ENCODE measurements at places on chromosomes 2 and 18.
A peak's percentile ranks its signal among the peaks of the same experiment; 100 is the strongest.

DNA sequence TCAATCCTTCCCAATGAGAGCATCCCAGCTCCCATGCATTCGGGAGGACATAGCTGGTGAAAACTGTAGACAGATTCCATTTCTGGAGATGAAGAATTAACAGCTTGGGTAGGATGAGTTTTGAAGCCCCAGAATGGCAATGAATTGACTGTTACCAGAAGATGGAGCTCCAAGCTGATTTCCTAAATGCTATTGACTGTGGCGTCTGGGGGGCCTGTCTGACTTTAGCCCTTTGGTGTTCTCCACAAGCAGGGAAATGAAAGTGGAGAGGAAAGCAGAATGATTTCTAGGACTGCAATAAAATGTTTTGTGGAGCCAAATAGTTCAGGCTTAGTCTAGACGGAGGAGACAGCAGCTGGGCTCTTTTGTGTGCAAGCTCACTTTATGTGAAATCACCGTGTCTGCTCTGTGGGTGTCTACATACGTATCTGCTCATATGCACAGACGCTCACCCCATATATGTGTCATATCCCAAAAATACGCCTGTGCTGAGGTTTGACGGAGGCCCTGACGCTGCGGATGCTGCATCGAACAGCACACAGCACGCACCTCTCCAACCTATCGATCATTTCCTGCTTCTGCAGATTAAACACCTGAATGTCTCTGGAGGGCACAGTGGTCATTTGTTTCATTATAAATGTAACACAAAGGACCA lies 166.4 kb upstream of the PXDN start:
- DNase-seq, result no peak

- DNase-seq, result no peak
Observed at GRCh38 chr18:43236921-43237320, 40.4 kb downstream of the SYT4 start.

DNA sequence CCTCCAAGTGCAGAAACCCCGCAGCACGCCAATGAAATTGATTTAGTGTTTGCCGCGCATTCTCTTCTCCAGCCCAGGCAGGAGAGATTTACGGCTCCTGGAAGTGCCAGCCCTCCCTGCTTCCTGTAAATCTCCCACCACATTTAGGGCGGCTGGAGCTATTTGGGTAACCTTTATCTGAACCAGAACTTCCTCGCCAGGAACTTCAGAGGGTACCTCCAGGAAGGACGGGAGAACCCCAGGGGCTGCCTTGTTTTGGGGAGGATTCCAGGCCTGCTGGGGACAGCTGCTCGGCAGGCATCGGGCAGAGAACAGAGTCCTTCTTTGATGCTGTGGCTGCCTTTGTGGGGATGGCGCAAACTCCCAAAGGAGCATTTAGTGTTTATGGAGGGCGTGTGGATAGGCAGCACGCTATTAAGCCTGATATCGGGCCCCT lies 122.0 kb upstream of the MYCN start:
- no peak for DNase-seq

- DNase-seq, result no peak
Observed at GRCh38 chr2:71685941-71686611, 232.7 kb downstream of the DYSF start.

DNA sequence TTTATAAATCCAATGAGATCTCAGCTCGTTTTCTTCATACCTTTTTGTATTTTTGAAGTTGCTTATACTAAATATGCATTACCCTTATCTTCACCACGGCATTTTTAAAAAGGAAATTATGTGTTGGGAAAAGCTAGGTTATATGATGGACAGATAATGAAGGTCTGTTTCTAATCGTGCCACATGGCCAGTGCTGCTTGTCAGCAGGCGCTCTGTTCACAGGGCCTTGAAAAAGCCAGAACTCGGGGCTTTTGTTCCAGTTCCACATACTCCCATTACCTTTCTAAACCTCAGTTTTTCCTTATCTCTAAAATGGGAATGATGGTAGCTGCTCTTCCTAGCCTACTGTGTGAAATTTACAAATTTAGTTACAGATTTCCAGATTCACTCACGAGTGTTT lies 42.0 kb downstream of the EPAS1 start:
- no peak for DNase-seq

DNA sequence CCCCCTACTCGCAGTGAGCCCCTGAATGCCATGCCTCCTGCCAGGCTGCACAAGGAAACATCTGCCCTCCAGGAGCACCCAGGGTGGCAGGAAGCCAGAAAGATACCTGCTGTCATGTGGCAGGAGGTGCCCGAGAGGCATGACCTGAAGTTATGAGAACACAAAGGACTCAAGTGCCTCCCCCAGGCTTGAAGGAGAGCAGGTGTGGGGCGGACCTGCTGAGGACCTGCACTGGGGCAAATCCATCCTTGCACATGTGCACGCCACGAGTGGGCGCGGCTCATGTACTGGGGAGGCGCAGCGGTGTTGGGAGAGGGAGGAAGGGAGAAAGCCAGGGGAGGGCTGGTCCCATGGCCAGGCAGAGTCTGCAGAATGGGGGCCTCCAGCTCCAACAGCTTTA lies 26.9 kb downstream of the SDC1 start:
- no peak for DNase-seq

- no peak for DNase-seq
Observed at GRCh38 chr18:74050807-74051206, 96.8 kb downstream of the FBXO15 start.

DNA sequence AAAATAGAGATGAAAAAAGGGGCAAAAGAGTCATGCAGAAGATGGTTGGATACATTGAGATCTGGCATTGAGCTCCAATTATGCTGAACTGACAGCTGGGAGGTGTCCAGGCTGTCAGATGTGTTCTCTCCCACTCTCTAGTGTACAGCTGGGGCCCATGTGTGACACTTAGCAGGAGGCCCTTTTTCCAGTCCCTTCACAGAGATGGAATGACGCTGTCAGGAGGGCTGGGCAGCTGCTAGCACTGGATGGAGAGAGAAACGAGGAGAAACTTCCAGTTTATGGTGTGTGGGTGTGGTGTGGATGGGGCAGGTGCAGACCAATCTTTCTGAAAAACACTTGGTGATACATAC lies 437.7 kb upstream of the HS6ST1 start:
- no peak for DNase-seq

GRCh38 chr2:152694161-152694661 lies 23.1 kb downstream of the PRPF40A start:
- peak; percentile 24 for DNase-seq

GRCh38 chr18:75203416-75204268 lies 5.3 kb downstream of the PTGR3 start:
- DNase-seq, result peak; percentile 49

GRCh38 chr2:41900101-41900577 lies 147.7 kb upstream of the PKDCC start:
- DNase-seq, result no peak

- no peak for DNase-seq
Observed at GRCh38 chr2:38432820-38433606, 55.9 kb upstream of the ATL2 start.

DNA sequence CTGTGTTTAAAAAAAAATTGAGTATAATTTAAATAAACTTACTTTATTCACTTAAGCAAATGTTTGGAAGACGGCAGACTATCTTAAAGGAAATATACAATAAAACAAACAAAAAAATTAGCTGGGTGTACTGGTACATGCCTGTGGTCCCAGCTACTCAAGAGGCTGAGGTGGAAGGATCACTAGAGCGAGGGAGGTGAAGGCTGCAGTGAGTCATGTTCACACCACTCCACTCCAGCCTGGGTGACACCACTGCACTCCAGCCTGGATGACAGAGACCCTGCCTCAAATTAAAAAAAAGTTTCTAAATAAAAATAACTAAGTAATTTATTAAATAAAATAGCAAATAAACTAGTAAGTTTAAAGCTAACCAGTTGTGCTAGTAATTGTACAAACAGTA lies 7.5 kb downstream of the PUM2 start:
- no peak for DNase-seq

GRCh38 chr2:34892766-34893165 lies 1293.7 kb upstream of the FAM98A start:
- no peak for DNase-seq

- peak; percentile 84 for DNase-seq
Observed at GRCh38 chr2:202588647-202589581, 45.9 kb upstream of the FAM117B start.

- DNase-seq, result no peak
Observed at GRCh38 chr2:98715812-98716451, 15.0 kb downstream of the MGAT4A start.

DNA sequence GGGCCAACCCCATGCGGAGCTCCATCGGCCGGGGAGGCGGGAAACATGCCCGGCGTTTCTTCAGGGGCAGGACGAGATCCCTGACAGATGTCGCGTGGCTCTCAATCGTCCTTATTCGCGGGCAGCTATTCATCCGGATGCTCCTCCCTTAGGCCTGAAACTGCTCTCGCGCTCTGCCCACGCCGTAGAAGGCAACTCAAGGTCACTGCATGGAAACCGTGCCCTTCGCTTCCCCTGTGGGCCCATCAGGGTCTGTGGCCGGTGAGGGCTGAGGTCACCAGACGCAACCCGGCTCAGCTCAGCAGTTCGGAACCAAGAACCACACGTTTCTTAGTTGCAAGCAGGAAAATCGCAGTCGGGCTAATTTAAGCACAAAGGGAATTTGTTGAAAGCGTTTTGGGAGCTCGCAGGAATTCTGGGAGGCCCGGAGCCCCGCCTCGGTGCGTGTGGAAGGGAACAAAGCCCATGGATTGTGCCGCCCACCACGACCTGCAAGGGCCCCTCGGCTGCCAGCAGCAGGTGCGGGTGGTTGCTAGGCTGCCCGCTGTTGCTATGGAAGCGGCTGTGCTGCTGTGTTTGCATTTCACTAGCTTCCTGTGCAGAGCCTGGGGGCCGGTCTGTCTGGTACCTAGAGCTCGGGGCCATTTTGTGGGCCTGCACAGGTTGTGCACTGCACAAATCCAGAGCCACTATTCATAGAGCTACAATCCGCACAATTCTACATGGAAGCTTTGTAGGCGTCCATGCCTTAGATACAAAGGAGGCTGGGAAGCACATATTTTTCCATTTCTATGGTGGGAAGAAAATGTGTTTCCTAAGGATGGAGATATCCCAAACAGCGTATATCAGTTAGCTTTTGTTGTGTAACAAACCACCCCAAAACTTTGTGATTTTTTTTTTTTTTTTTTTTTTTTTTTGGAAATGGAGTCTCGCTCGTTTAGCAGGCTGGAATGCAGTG lies 6.0 kb upstream of the ALLC start:
- peak; percentile 66 for DNase-seq

- no peak for DNase-seq
Observed at GRCh38 chr2:37947306-37947705, 22.2 kb downstream of the RMDN2 start.

- no peak for DNase-seq
Observed at GRCh38 chr2:218998414-218999002, 5.3 kb upstream of the CRYBA2 start.

DNA sequence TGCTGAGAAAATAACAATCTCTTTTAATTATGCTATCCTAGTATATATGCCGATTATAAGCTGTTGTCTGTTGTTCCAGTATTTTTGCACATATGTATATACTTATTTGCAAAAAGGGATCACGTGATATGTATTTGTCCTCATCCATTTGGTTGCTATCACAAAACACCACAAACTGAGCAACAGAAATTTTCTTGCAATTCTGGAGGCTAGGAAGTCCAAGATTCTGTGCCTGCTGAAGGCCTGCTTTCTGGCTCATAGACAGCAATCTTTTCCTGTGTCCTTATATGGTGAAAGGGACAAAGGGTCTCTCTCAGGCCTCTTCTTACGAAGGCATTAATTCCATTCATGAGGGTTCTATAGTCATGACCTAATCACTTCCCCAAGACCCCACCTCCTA lies 186.5 kb downstream of the LPIN1 start:
- DNase-seq, result no peak

GRCh38 chr18:6781796-6782195 lies 52.3 kb downstream of the ARHGAP28 start:
- DNase-seq, result peak; percentile 65

GRCh38 chr2:241198381-241199279 lies 10.2 kb downstream of the ANO7 start:
- DNase-seq, result no peak

DNA sequence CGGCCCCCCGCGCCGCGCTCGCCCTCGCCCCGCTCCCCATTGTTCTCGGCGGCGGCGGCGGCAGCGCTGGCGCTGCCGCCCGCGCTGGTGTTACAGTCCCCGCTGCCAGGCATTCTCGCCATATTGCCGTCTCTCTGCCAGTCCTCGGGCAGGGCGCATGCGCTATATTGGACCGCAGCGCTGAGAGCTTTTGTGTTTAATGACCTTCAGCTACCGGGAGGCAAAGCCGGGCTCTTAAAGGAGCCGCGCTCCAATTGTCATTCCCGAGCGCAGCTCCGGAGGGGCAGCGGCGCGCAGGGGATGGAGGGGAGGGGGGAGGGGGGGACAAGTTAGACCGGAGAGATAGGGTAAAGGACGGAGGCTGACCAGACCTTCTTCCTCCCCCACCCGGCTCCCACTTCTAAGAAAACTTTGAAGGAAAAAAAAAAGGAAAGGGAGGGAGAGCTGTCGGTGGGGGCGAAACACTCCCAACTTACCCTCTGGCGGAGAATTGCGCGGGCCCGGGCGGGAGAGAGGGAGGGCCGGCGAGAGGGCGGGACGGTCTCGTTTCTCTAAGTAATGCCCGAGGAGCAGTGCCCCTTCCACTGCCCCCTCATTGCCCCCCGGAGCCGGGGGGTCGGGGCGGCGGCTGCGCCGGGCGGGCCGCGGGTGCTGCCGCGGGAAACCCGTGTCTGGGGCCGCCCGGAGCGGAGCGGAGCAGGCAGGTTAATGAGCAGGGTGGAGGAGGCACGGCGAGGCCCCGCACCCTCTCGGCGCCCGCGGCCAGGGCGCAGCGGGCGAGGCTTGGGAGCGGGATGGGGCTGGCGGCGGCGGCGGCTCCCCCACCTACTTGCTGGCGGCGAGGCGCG lies at the start of gene KCTD1:
KCTD1 (minus strand) TSS at position 139 of the 848 bp plus-strand sequence; CDS start at position 122, 17 bp downstream.
- DNase-seq, result peak; percentile 94

DNA sequence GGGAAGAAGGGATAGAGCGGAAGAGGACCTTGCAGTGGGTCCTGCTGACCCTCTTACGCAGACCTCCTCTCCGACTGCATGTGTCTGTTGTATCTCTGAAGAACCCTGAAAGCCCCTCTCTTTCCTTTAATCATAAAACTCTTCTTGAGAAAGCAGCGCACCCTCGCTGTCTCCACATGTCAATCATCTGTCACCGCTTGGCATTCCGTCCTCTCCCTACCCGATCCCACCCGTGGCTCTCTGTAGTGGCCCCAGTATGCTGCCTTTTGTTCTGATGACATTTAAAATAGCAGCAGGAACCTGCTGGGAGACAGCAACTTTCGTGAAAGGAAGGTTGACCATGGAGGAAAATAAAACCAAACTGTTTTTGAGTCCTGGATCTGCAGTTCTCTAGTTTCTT lies 582.9 kb upstream of the SALL3 start:
- DNase-seq, result no peak

DNA sequence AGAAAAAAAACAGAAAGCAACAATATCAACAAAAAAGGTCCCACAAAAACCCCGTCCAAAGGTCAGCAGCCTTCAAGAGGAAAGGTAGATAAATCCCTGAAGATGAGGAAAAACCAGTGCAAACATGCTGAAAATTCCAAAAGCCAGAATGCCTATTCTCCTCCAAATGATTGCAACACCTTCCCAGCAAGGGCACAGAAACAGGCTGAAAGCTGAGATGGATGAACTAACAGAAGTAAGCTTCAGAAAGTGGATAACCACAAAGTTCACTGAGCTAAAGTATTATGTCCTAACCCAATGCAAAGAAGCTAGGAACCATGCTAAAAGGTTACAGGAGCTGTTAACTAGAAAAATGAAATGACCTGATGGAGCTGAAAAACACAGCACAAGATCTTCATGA lies 226.4 kb upstream of the DSEL start:
- no peak for DNase-seq
